T-helper 2 cell treated with Interferon-gamma antibody and Interleukin-4, amounts not matched to agents 5 μg/mL and 100 μg/mL, for 36 hours (primary cell): ENCODE measurements at places on chromosomes 11 and 22.

- no peak for DNase-seq
These were observed 83.1 kb downstream of the OR5AK2 start for GRCh38 chr11:57071829-57072228.

DNA sequence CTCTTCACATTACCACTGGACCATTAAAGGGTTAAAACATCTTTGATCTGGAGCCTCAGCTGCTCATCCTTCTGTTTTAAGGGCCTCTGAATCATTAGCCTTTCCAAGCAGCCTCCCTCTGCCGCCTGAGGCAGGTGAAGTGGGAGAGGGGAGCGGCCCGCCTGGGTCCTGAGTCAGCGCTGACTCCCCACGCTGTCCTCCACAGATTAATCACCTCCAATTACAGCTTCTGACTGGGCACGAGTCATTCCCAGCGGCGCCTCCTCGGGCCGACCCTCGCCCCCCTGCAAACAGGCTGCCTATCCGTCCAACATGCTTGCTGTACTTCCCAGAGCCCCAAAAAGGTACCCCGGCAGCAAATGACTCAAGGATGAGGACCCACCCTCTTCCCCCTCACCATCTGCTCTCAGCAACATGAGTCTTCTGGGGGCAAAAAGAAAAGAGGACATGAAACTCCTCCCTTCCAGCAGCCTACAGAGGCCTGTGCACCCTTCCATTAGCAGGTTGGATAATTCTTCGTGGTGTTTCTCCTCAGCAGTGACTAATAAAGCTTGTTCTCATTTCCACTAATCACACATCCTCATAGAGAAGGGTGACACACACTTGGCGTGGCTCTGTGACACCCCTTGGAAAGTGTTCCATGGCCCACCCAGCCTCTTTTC, 44.3 kb upstream of the JAM3 start:
- no peak for DNase-seq

- DNase-seq: no peak
These were observed 104.5 kb downstream of the RELT start for GRCh38 chr11:73480677-73481076.

- DNase-seq: no peak
These were observed at the start of gene FOLH1 for GRCh38 chr11:49208006-49208721. Gene FOLH1 (minus strand): TSS chr11:49208602. CDS start chr11:49208409, 193 bp downstream.

GRCh38 chr22:19877626-19878339, 23.1 kb upstream of the GNB1L start:
- no peak for DNase-seq

- peak; percentile 23 for DNase-seq
These were observed 950 bp upstream of the LAYN start for GRCh38 chr11:111539426-111540113.

GRCh38 chr11:72552399-72552910, 118.1 kb upstream of the CLPB start:
- DNase-seq: no peak

- DNase-seq: no peak
These were observed 30.2 kb upstream of the FBXO3 start for GRCh38 chr11:33804471-33804870.

DNA sequence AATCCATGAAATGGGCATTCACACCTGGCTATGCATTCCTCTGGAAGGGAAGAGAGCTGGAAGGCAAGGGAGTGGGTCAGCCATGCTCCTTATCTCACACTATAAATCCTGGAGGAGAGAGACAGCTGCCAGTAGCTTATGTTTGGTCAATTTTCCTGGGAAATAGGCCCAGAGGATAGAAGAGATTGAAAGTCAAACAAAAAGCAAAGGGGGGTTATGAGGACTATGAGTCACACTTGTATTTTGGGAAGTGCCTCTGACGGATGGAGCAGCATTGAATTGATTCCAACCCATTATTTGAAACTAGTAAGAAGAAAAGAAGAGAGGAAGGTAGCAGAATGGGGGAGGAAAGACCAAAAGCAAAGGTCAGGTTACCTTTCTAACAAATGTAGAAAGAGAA, 25.0 kb downstream of the SNX19 start:
- no peak for DNase-seq

DNA sequence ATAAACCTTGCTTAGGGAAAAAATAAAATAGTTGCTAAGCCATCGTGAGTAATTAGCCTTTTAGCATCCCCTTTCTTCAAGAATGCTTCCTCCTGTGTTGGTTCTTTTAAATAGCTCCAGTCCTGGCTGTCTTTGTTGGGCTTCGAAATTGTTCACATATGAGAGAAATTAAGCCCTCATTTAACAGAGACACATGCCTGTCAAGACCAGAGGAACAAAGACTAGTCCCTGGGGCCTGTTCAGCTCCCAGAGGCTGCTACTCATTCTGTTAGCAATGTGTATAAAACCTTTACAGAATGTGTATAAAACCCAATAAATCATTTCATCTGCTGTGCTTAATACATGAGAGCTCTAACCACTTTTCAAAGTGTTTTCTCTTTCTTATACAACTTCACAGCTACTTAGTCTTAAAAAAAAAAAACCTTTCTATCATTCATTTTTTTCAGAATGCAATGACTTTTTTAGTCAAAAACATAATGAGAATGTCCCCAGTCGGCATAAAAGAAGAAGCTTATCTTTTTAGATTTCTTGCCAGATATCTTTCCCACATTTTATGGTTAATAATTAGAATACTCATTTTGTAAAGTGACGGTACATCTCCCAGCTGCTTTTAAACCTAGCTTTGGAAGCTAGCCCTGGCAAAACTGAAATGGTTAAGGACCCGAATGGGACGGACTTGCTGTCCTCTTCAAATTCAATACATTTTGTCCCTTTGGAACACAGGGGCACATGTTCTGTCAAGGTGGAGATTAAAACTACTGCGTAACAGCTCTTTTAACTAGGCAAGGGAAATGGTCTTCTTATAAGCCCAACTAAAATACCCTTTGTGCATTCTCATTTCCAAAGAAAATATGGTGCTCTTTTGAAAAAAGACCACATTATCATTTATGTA, 186.1 kb downstream of the SOX6 start:
- no peak for DNase-seq

DNA sequence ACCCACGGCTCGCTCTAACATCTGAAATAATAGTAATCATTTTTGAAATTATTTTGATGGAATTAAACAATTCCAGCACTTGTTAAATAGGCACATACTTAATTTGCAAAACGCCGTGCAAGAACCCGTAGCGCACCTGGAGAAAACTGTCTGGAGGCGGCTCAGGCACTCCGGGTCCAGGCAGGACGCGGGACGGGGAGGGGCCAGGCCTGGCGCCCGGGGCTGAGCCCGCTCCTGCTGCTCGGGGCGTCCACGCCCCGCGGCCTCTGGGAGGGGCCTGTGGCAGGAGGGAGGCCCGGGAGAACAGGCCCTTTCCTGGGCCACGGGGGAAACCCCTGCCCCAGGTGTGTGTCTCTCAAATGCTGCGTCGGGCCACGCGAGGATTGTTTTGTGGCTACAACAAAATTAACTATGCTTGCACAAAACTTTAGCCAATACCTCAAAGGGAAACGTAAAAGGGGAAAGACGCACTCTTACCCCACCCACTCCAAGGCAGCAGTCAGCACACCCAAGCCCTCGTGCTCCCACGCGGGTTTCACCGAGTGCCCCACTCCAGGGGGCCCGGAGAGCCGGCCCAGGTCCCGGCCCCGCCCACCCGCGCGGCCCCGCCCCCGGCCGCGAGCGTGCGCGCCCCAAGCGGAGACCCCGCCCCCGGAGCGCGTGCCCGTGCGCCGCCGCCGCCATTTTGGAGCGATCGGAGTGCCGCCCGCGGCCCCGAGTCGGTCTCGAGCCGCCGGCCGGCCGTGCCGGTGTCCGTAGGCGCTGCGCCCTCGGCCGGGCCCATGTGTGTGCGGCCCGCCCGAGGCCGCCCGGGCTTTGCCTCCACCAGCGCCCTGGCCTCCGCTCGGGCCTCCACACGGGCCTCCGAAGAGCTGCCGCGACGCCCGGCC, at the start of gene PPP6R2:
Gene PPP6R2, plus strand, starts transcription at position 677 of the 890 bp plus-strand sequence. CDS start 50,582 bp downstream, outside the sequence.
- DNase-seq: peak; percentile 88

DNA sequence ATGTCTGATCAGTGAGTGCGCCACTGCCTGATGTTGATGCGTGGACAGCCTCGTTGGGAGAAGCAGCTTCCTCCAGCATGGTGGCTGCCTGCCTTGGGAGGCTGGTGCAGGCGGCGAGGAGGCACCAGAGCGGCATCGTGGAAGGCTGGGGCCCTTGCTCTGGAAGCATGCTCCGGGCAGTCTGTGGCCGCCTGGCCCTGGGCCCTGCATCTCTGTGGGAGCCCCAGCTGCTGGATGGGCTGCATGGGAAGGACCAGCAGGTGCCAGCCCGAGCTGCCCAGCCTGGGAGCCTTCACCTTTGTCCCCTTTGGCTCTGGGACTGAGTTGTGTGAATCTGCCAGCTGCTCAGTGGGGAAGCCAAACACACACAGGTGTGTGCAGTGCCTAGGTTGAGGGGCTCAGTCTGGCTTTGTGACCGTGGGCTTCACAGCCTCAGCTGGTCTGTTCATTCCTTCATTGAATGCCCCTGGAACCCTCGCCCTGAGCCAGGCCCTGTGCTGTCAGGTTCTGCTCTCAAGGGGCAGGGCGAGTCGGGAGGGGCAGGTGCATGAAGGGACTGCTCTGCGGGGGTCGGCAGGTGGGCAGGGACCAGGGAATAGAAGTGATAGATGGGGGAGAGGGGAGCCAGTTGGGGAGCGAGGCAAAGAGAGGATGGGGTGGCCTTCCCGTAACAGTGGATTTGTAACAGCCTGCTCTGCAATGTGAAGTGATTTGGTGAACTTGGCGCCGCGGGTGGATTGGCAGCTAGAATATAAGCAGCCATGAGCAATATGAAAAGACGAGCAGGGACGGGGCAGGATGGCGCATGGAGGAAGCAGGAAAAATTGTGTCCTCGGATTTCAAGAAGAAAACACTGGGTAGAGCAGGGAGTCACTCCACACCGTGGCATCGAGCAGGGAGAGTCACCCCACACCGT, 354.2 kb downstream of the TBC1D22A start:
- no peak for DNase-seq

DNA sequence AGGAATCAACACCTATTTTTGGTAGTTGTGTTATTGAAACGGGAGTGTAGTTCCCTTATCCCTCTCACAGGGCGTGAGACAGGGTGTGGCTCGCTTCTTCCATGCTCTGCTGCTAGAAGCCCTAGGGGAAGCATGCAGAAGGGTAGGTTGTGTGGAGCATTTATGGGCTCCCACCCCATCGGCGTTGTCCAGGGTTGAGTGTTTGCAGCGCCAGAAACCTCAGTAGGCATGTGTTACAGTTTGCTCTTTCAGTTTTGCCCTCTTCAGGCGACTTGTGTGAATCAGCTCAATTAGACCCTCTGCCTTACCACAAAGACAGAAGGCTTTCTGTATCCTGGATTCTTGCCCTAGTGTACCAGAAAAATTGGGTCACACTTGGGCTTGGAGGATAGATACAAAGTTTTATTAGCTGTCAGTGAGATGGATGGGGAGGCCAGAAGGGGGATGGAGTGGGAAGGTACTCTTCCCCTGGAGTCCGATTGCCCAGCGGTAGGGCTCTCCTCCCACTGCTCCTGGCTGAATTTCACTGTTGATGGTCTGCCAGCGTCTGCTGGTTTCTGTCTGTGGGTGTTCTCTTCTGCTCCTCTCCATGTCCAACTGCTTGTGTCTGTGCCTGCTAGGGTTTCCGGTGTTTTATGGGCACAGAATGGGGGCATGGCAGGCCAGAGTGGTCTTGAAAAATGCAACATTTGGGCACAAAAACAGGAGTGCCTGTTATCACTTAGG, 358.3 kb upstream of the CTSC start:
- DNase-seq: no peak

DNA sequence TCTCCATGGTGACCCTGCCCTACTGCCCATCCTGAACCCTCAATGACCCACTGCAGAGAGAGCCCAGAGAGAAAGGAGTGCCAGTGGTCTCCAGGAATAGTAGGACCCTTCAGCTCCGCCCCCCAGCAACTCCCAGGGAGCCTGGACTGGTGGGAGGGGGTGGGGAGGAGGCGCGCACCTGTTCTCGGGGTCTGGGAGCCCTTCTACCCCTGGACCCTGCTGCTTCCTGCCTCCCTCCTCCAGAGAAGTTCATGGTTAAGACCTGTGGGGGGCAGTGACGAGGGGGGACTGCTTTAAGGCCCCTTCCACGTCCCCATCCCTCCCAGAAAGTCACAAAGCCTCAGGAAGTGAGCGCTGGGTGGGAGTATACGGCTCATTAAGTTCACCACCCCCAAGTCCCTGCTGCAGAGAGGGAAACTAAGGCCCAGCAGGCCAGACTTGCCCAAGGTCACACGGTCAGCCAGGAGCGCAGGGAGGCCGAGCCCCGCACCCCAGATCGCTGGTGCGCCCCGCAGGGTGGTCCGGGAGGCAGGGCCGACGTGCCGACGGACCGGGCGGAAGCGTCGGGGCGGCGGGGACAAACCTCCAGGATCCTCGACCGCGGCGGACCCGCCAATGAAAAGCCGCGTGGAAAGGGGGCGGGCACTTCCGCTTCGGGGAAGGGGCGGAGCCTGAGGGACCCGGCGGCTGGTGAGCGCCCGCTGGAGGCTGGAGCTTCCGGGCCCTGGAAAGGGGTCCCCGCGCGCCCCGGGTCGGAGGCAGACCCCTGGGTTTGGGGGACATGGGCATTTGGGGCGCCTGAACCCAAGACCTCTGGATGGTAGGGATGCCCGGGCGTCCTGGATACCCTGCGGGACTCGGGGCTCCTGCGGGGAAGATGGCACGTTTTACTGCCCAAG, at the start of the genes NUDT22 and TRPT1:
Gene NUDT22, plus strand, starts transcription at position 667 of the 899 bp plus-strand sequence. CDS start 379 bp downstream, outside the sequence.
Gene TRPT1, minus strand, starts transcription at position 579 of the 899 bp plus-strand sequence. Its CDS starts 326 bp downstream, at position 253.
- DNase-seq: peak; percentile 92

DNA sequence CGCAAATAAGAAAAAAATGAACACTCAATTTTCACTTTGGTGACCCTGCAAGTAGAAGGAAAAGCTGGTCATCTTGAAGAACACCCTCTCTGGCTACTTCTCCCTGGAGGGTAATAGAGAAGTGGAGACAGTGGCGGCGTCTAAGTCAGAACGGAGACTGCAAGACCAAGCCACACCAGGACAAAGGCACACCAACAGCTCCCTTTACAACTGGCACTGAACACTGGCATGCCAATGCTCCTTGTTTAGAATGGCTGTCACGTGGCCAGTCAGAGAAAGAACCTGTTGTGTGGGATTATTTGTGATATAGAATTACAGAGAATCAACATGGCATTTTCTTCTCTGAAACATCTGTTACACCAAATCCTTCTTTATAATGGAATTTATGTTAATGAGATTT, 61.3 kb upstream of the YPEL1 start:
- DNase-seq: no peak

GRCh38 chr22:30297276-30297990, 8.1 kb upstream of the CASTOR1 start:
- DNase-seq: no peak

- no peak for DNase-seq
These were observed 40.9 kb downstream of the C11orf96 start for GRCh38 chr11:43983221-43983810.
